ENCODE measurements at places on chromosomes 2 and 18. TPM values are rescaled to one million over a fixed set of nuclear protein-coding genes. Genes with fewer than 3 reads are reported as not detected.

The NPAS2 gene
- 7.3 TPM for total RNA-seq

The GALNT13 gene
- total RNA-seq: 0.16 TPM

The GREB1L gene
- not detected for total RNA-seq

The CYTIP gene
- 302 TPM for total RNA-seq

The MAPRE3 gene
- total RNA-seq: 2.3 TPM

The SULT1C4 gene
- not detected for total RNA-seq

The SNED1 gene
- 1.0 TPM for total RNA-seq

The LIMS3 gene
- total RNA-seq: 0.82 TPM

The CNDP1 gene
- total RNA-seq: not detected

DNA sequence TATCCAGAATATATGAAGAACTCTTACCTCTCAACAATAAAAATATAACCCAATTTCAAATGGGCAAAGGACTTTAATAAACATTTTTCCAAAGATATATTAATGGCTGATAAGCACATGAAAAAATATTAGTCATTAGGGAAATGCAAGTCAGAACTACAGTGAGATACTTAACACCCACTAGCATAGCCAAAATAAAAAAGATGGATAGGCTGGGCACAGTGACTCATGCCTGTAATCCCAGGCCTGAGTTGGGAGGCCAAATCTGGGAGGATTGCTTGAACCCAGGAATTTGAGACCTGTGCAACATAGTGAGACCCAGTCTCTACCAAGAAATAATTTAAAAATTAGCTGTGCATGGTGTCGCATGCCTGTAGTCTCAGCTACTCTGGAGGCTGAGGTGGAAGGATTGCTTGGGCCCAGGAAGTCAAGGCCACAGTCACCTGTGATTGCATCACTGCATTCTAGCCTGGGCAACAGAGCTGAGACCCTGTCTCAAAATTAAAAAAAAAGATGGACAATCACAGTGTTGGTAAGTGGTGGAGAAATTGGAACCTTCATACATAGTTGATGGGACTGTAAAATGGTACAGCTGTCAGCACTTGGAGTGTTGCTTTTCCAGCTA, 25.1 kb downstream of the MARCHF7 start:
- H3K4me1 ChIP-seq: peaks cover 27% of the 10 kb centered on the region
- H3K27me3 ChIP-seq: no peaks in the 10 kb centered on the region
- H3K36me3 ChIP-seq: peaks cover 52% of the 10 kb centered on the region
- H3K4me3 ChIP-seq: no peak overlapping the region
- H3K27ac ChIP-seq: peak overlapping the region; percentile 58

DNA sequence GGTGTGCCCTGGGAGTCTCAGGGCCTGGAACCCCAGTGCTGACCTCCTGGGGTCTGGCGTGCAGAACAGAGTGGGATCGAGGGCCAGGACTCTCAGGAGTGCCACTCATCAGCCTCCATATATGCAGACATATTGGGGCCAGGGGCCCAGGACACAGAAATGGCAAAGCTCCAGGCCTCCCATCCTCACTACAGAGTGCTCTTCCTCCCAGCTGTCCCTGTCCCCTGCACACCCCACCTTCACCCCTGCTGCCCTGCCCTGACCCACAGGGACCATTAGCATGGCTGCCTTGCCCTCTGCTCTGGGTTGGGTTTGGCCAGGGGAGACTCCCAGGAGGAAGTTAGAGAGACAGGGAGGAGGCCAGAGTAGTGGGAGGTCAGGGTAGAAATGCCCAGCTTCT, 2.8 kb downstream of the TEX51 start:
- no peaks in the 10 kb centered on the region for H3K36me3 ChIP-seq
- no peak for DNase-seq
- H3K4me3 ChIP-seq: no peak overlapping the region
- H3K27ac ChIP-seq: no peak overlapping the region

GRCh38 chr2:145220496-145220895, 700.6 kb upstream of the ZEB2 start:
- no peaks in the 10 kb centered on the region for H3K27me3 ChIP-seq
- H3K27ac ChIP-seq: no peak overlapping the region
- H3K4me1 ChIP-seq: no peaks in the 10 kb centered on the region
- no peaks in the 10 kb centered on the region for H3K36me3 ChIP-seq

DNA sequence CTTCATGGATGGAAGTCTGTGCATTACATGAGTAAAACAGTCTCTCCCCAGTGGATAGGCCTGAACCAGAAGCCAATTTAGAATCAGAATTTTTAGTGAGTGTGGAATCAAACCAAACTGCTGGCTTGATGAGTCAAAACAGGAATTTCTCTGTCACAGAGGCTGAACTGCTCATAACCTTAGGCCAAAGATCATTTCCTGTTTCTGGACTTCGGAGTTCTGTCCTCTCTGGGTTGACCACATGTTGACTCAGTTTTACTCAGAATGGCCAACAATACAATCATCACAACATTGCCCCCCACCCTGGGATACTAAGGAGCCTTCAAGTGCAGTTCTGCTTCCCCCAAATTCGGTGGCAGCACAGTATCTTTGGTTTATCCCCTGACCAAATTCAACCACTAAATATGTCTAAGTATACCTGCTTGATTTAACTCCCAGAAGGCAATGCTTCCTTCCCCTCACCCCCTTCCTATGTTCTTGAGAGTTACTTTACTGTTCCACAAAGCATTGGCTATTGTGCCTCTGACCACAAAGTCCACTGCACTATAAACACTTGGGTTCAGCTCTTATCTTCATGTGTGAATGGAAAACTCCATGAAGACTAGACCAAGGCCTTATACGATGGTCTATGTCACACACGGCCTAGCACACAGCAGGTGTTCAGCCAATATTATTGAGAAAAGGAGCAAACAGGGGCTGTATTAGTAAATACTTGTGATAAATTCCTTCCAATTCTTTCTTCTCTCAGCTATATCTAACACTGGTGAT, 67.8 kb downstream of the NXPH2 start:
- no peak overlapping the region for H3K27ac ChIP-seq
- no peaks in the 10 kb centered on the region for H3K27me3 ChIP-seq
- H3K36me3 ChIP-seq: no peaks in the 10 kb centered on the region
- DNase-seq: no peak

GRCh38 chr18:79336556-79337142, 59.1 kb upstream of the NFATC1 start:
- no peak for DNase-seq
- no peak overlapping the region for H3K27ac ChIP-seq
- H3K4me3 ChIP-seq: no peak overlapping the region
- peaks cover 14% of the 10 kb centered on the region for H3K36me3 ChIP-seq

DNA sequence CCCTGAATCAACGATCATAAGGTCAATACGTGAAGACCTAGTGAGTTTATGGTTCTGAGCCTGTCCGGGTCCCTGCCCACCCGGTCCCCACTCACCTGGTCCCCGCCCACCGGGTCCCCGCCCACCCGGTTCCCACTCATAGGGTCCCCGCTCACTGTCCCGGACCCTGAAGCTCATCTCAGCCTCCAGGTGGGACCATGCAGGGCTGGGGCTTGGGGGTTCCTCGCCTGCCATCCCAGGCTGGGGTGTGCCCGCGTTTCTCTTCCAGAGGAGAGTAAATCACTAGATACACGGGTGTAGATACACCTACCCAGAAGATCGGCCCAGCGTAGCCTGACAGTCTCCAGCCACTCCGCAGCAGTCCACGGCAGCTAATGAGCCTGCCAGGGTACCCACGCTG, 131.5 kb downstream of the MBP start:
- H3K36me3 ChIP-seq: no peaks in the 10 kb centered on the region
- no peak for DNase-seq

DNA sequence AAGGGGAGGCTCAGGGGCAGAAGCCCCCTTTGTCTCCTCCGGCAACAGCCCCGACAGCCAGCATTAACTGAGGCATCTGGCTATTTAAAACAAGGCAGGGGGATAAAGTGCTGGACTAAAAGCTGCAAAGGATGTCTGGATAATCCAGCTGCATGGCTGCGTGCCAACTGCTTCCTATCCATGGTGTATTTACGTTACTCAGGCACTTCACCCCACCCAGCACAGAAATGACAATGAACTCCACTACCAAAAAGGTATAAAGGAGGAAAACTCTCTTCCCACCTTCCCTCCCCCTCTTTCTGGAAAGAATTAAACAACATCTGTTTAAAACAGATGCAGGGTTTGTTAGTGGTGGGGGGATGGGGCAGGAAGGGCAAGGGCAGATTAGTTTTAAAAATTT, 82.5 kb downstream of the SPRED2 start:
- no peak for DNase-seq
- H3K27ac ChIP-seq: no peak overlapping the region
- H3K4me3 ChIP-seq: no peak overlapping the region
- no peaks in the 10 kb centered on the region for H3K36me3 ChIP-seq
- peaks cover 11% of the 10 kb centered on the region for H3K27me3 ChIP-seq
- H3K4me1 ChIP-seq: peaks cover 10% of the 10 kb centered on the region

GRCh38 chr2:47751856-47752414, 31.0 kb upstream of the MSH6 start:
- H3K4me1 ChIP-seq: peaks cover 5% of the 10 kb centered on the region
- peaks cover 1% of the 10 kb centered on the region for H3K36me3 ChIP-seq
- H3K4me3 ChIP-seq: no peak overlapping the region
- H3K27me3 ChIP-seq: no peaks in the 10 kb centered on the region
- H3K27ac ChIP-seq: peak overlapping the region; percentile 45

DNA sequence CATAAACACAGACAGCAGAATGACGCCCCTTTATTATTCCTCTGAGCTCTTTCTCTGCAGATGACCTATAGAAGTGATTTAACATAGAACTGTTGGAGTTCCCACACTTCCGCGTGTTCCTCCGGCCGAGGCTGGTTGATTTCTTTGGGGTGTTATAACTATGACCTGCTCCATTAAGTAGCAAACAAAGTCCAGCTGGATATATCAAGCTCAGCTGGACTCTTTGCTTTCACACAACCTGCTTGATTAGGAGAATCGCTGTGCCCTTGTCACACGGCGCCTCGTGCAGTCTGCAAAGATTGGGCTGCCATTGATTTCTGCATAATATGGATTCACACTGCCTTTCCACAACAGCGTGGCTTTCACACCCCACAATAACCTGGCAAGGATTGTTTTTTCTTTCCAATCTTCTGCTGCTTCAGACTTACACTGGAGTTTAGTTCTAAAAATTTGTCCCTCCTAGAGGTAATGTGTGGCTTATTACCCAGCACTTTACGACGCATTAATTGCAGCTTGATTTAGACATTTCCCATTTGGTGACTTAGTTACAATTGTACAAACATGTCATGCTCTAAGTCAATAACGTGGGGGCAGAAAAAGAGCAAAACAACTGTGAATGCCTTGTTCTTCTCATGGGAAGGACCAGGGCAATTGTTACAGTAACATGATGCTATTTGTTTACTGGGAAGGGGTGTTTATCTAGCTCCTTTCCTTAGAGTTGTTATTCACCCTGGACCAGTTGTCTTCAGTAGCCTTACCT, 485.7 kb downstream of the TXNL1 start:
- no peak for DNase-seq
- no peak overlapping the region for H3K4me3 ChIP-seq
- H3K27me3 ChIP-seq: no peaks in the 10 kb centered on the region
- no peak overlapping the region for H3K27ac ChIP-seq
- H3K4me1 ChIP-seq: no peaks in the 10 kb centered on the region

DNA sequence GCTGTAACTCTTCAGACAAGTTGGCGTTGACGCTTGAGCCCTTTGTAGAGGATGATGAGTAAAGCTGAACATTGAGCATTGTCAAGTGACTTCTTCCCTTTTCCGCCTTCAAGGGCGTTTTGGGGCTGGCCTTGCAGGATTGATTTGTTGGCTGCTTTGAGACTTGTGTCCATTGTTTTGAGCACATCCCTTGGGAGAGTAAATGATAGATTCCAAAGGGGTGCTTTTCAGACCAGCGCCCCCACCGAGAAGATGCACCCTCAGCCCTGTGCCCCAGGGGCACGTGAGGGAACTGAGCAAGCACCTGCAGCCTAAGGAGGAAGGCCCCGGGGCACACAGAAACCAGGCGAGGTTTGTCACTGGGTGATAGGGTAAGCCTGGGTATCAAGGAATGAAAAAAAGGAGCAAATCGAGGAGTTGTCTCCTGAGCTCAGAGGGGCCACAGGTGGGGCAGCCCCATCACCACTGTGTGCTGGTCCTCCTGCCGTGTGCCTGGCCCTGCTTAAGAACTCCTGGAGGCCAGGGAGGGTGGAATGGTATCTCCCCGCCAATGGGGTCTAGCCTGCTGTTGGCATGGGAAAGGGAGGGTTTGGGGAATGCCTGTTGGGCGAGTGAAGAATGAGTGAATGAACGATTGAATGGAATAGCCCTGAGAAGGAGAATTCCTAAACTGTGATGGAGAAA, 64.0 kb downstream of the RAB31 start:
- H3K4me1 ChIP-seq: no peaks in the 10 kb centered on the region
- H3K27me3 ChIP-seq: peaks cover 19% of the 10 kb centered on the region
- DNase-seq: no peak
- no peak overlapping the region for H3K27ac ChIP-seq
- no peaks in the 10 kb centered on the region for H3K36me3 ChIP-seq

- H3K27me3 ChIP-seq: peaks cover 9% of the 10 kb centered on the region
- no peak for DNase-seq
- H3K36me3 ChIP-seq: no peaks in the 10 kb centered on the region
- no peaks in the 10 kb centered on the region for H3K4me1 ChIP-seq
- H3K4me3 ChIP-seq: no peak overlapping the region
These were observed 67.5 kb downstream of the MYL12B start for GRCh38 chr18:3329471-3329870.

- no peaks in the 10 kb centered on the region for H3K27me3 ChIP-seq
- no peak overlapping the region for H3K27ac ChIP-seq
- H3K36me3 ChIP-seq: no peaks in the 10 kb centered on the region
These were observed 6.1 kb upstream of the CUL3 start for GRCh38 chr2:224591220-224591619.

DNA sequence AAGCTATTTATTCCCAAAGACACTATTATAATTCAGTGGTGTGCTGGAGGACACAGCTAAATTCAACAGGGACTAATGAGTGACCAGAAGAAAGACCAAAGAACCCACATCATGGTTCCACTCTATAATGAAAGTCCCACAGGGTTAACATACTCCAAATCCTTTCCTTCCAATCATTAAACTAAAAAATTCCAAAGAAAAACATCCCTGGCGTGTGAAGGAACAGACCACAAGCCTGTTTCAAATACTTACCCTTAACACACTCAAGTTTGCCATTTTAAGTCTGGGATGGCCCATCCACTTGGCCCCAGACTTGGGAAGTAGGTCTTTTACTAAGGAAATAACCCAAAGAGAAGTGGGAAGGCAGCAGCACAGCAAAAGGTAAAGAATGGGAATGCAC, 150.1 kb upstream of the CCDC150 start:
- no peaks in the 10 kb centered on the region for H3K36me3 ChIP-seq
- DNase-seq: no peak
- H3K27me3 ChIP-seq: peaks cover 9% of the 10 kb centered on the region
- no peaks in the 10 kb centered on the region for H3K4me1 ChIP-seq

GRCh38 chr2:151729837-151730236, 4.4 kb downstream of the NEB start:
- H3K4me1 ChIP-seq: peaks cover 6% of the 10 kb centered on the region
- no peak for DNase-seq
- no peaks in the 10 kb centered on the region for H3K36me3 ChIP-seq
- no peak overlapping the region for H3K27ac ChIP-seq
- H3K27me3 ChIP-seq: no peaks in the 10 kb centered on the region

DNA sequence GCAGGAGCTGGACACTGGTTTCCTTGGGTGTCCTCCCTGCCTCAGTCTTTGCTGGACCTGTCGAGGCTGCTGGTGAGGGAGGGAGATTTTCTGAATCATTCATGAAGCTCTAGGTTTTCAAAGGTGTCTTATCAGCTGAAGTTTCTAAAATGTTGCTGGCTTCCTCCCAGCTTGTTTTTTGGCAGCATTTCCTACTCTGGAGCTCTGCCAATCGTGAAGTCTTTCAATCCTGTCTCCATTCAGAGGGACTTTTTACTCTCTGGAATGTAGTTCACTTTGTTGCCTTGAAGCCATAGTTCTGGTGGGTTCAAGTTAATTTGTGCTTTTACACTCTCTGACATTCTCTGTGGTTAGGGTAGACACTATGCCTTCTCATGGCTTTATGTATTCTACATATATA, 23.9 kb downstream of the SNTG2 start:
- peak overlapping the region; percentile 53 for H3K4me3 ChIP-seq
- no peaks in the 10 kb centered on the region for H3K27me3 ChIP-seq
- H3K36me3 ChIP-seq: peaks cover 41% of the 10 kb centered on the region
- H3K4me1 ChIP-seq: peaks cover 74% of the 10 kb centered on the region
- no peak for DNase-seq

Data from activated naive CD8-positive, alpha-beta T cell treated with anti-CD3 and anti-CD28 coated beads for 36 hours (primary cell).